IPS-NIHi11 (cell line): ENCODE measurements at places on chromosomes 16 and 17.

GRCh38 chr16:82313754-82314153 is 143.7 kb upstream of the MPHOSPH6 start:
- no peak for DNase-seq

DNA sequence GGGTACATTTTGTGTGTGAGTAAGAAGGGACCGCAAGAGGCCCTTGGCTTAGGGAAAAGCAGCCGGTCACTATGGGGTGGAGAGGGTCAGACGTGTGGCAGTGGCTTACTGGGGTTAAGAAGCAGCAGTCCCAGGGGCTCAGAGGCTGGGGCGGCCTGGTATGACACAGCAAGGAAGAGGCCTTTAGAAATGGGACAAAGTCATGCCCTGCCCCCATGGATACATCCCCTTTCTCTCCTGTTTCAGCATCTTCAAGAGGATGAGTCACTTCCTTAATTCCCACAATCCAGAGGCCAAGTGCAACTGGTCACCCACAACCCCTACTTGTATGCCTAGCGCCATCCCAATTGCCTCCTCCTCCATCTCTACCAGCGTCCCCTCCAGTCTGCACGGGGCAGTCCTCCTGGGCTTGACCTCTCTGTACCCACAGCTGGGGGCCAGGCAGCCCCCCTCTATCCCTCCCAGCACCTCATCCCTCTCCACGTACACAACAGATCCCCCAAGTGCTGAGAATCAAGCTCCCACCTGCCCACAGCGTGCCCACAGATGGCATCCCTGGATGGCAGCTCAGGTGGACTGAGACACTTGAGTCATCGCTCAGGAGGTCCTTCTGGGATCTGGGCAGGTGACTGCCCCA is 6.9 kb upstream of the EFTUD2 start:
- DNase-seq: no peak

DNA sequence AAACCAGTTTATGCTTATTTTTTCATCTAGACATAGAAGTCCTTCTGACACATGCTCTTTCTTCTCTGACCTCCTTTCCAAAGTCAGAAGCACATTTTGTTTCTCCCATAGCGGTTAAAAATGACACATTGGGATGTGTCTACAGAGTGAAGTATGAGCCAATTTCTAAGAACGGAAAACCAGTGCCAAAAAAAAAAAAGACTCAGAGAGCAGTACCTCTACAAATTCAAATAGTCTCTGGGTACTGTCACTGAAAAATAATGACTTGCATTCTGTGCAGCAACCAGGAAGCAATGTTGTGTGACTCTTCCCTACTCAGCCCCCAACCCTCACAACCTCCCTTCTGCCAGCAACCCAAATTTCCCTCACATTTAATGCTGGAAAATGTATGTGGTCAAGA is 145.5 kb upstream of the PMFBP1 start:
- no peak for DNase-seq

GRCh38 chr16:23692190-23692837 is 13.6 kb downstream of the PLK1 start:
- no peak for DNase-seq

DNA sequence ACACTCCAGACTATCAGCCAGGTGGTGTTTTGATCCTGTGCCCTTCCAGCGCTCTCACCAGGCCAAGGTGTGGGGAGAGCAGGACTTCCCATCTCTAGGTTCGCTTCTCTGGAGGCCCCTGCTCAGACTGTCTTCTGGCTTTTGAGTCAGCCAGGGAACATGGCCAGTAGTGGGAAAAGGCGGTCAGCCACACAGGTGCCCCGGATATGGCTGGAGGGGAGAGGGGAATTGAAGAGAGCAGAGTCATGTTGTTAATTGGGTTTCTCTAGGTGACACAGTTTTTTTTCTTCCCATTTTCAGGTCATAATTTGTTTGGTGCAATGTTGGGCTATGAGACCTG is 1.5 kb downstream of the MINK1 start:
- no peak for DNase-seq

- DNase-seq: no peak
Observed at GRCh38 chr17:30790279-30790678, 34.2 kb downstream of the CRLF3 start.

GRCh38 chr17:70564006-70564620 is 394.8 kb downstream of the KCNJ2 start:
- no peak for DNase-seq

DNA sequence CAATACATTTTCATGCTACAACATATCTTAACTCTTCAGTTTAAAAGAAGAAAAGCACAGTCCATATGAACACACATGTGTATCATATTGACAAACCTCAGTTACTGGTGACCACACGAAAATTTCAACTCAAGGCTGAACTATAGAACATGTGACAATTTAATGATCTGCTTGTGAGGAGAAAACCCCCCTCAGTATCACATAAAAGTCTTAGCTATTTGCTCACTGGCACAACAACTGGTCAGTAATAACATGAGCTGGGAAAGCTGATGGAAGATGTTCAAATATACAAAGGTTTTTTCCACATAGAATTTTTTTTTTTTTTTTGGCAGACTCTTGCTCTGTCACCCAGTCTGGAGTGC is 19.5 kb downstream of the ZNF652 start:
- DNase-seq: no peak

GRCh38 chr17:4576729-4577322 is 7.5 kb upstream of the SMTNL2 start:
- DNase-seq: peak; percentile 86

GRCh38 chr16:86736502-86736901 is 158.2 kb downstream of the FOXL1 start:
- DNase-seq: no peak

DNA sequence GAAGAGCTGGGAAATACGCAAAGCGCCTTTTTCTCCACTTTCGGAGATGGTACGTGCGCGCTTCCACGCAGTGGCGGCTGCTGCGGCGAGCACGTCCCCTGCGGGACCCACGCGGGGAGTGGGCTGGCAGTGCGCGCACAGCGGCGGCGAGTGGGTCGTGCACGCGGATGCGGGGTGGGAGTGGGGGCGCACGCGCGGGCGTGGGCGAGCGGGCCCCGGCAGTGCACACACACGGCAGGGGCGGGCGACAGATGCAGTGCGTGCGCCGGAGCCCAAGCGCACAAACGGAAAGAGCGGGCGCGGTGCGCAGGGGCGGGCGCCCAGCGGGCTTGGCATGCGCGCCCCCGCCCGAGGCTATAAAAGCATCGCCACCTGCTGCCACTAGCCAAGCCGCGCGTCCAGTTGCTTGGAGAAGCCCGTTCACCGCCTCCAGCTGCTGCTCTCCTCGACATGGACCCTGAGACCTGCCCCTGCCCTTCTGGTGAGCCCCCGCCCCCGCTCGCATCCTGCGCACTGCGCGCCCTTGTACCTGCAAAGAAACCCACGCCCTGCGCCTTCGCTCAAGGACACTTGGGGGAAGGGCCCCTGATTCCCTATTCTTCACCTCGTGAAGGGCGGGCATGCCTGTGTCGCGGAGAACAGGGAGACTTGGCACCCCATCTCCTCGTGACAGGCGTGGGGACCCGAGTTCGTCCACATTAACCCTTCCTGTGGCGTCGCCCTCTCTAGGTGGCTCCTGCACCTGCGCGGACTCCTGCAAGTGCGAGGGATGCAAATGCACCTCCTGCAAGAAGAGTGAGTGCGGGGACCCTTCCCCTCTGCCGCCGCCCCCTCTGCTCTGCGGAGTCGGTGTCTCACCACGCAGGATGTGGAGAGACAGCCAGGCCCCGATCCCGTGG is at the start of gene MT3:
Gene MT3 (plus strand): TSS at position 388 of the 899 bp plus-strand sequence. CDS start 63 bp downstream, at position 451.
- peak; percentile 82 for DNase-seq

DNA sequence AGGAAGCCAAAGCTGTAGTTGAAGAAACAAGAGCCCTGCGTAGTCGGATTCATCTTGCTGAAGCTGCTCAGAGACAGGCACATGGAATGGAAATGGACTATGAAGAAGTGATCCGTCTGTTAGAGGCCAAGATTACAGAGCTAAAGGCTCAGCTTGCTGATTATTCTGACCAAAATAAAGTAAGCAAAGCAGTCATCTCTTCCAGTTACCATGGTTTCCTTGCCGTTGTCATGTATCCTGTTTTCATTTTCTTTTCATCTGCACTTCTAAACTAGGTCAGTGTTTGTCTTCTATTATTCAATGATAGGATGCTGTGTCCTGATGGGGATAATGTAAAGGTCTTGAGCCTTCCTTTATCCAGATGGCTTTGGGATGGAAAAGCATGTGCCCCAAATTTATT is 104.3 kb downstream of the STXBP4 start:
- no peak for DNase-seq

DNA sequence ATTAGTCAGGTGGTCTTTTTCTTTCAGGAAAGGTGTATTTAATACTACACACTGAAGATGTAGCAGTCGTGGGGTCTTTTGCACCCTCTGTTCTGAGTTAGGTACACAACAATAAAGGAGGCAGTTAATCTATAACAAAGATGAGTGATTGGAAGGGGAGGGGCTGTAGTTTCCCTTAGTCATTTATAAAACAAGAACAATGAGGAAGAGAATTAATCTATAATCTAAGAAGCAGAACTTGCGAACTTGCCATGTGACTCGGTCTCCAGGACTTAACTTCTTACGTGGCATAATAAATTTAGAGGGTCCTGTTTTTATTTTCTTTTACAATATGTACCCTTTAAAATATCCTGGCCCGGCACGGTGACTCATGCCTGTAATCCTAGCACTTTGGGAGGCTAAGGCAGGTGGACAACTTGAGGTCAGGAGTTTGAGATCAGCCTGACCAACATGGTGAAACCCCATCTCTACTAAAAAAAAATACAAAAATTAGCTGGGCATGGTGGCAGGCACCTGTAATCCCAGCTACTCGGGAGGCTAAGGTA is 8.6 kb upstream of the APPBP2 start:
- DNase-seq: no peak

DNA sequence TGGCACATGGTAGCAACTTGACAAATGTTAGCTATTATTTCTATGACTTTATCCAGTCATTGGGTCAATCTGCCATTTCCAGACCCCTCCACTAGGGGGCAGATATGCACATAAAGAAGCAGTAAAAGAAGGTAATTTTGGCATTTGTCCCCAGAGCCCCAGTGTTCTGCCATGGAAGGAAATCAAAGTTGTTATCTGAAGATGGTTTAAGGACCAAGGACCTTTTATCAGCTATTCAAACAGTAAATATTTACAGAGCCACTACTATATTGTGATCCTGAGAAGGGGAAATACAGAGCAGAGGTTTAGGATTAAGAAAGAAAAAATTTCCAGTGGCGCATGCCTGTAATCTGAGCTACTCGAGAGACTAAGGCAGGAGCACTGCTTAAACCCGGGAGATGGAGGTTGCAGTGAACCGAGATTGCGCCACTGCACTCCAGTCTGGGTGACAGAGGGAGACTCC is 20.0 kb downstream of the TRAF4 start:
- peak; percentile 70 for DNase-seq

- DNase-seq: no peak
Observed at GRCh38 chr17:64599187-64599676, 62.9 kb downstream of the SMURF2 start.

DNA sequence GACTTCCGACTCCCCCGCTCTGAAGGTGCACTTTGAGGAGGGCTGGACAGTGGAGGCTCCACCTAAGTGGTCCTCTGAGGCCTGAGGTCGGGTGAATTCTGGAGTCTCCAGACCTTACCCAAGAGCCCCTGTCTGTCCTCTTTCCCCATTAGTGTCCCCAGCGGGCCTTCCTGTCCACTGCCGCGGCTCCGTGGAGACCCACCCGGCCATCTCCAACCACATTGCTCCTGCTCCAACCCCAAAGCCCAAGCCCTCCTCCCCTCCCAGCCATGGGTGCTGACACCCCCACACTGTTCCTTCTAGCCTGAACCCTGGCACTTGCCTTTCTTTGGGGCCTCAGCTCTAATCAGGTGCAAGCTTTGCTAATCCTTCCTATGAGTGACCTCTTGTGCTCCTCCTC is 283.1 kb upstream of the TNRC6C start:
- no peak for DNase-seq

DNA sequence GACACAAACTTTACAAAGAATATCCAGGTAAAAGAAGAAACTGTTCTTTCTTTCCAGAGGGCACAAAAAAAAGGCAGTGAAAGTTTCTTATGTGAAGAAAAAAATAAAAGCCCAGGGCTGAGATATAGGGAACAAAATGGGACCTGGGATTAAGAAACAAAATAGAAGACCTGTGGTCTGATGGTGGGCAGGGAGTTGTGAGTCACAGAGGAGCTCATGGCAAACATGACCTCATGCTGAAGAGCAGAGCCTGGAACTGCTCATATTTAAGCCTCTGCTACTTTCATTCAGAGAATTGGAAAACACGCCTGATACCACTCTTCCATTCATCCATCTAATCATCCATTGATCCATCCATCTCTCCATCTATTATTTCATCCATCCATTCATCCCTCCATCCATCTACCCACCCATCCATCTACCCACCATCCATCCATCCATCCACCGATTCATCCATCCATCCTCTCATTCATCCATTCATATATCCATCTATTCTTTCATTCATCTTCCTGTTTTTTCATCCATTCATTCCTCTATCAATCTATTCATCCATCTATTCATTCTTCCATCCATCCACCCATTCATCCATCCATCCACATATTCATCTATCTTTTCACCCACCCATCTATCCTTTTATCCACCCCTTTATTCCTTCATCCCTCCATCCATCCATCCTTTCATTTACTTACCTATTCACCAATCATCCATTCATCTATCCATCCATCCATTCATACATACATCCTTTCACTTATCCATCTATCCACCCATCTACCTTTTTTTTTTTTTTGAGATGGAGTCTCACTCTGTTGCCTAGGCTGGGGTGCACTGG is 30.0 kb downstream of the WFDC1 start:
- no peak for DNase-seq

- no peak for DNase-seq
Observed at GRCh38 chr17:861364-861763, 79.2 kb downstream of the MRM3 start.

DNA sequence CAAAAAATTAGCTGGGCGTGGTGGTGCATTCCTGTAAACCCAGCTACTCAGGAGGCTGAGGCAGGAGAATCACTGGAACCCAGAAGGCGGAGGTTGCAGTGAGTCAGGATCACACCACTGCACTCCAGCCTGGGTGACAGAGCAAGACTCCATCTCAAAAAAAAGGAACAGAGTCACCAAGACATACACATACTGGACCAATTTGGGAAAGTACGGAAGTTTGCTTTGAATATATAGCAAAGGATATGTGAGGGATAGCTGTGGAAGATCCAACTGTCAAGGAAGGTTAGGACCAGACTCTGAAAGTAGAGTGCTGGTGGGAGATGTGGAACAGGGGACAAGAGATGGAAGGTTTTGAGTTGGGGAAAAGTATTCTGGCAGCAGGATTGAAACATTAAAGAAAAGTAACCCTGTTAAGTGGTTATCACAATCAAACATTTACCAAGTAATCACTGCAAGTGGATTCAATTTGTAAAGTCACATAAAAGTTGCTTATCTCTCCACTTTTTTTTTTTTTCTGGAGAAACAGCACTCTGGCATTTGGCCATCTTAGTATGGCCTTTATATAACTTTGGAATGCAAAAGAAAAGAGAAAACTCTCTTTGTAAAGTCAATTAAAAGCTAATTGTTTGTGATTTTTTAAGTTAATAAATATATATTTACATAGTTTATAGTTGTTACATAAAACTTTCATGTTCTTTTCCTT is 259.4 kb upstream of the TBX2 start:
- DNase-seq: no peak

DNA sequence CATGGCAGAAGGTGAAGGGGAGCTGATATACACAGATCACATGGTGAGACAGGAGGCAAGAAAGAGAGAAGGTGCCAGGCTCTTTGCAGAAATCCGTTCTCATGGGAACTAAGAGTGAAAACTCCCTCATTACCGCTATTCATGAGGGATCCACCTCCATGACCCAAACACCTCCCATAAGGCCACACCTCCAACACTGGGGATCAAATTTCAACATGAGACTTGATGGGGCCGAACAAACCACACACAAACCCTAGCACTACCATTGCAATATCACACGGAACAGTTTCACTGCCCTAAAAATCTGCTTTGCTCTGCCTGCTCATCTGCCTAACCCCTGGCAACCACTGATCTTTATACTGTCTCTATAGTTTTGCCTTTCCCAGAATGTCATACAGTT is 34.8 kb downstream of the C17orf67 start:
- peak; percentile 53 for DNase-seq
